ENCODE measurements at places on chromosomes 4 and X. TPM values are rescaled to one million over a fixed set of nuclear protein-coding genes. Genes with fewer than 3 reads are reported as not detected.

Gene PLXNB3
- total RNA-seq = 15.2 TPM

Gene TNMD
- not detected for total RNA-seq

Gene EDA
- total RNA-seq = 0.30 TPM

Gene CT45A8
- total RNA-seq = not detected

Gene POLN
- total RNA-seq = 5.1 TPM

Gene ESX1
- total RNA-seq = not detected

Gene RTL9
- total RNA-seq = 0.13 TPM

Gene PGRMC2
- 57.4 TPM for total RNA-seq

Gene RTL3
- 0.07 TPM for total RNA-seq

Gene DNAAF6
- total RNA-seq = not detected

Gene SUPT20HL1
- 0.07 TPM for total RNA-seq

Gene COX7B2
- not detected for total RNA-seq

Measured in smooth muscle cell of the pulmonary artery (primary cell).